ENCODE measurements at places on chromosomes 1 and 21.

DNA sequence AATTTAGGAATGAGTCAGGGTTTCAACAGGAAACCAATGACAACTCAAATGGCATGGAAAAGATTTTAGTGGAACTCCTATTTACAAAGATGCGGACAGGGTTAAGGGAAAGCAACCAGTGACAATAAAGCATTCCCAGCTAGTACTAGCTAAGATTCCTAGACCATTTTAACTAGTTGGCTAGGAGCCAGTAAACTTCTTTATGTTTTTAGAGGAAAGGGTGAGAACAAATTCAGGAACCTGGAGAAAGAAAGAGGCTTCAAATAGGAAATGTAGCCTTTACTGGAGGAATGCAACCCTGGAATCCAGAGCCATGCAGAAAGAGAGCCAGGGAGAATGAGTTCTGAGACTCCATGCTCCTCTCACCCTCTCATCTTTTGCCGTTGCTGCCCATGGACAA lies 416.6 kb downstream of the KCTD3 start:
- DNase-seq = no peak

GRCh38 chr1:99992044-99992722 lies 22.4 kb downstream of the SLC35A3 start:
- no peak for DNase-seq

DNA sequence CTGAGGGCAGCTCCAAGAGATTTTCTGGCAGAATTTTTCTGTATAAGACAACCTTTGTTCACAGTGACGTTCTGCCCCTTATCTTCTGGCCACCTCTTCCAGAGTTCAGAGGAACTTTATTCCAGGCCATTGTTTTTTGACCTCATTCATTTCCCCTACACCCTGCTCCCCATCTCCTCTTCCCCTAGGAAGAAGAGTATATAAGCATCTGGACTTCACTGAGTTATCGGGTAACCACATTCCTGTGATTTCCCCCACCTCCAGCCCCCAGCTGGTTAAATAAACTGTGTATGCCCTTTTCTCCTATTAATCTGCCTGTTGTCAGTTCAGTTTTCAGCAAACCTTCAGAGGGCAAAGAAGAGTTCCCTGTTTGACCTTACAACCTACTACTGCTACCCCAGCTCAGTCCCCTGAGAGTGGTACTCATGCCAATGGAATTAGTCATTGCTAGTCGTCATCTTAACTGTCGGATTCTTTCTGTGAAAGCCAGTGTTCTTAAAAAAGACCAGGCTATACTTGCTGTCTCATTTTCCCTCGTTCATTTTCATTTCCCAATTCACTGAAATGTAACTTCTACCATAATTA lies 14.3 kb upstream of the ALG14 start:
- DNase-seq = no peak

GRCh38 chr1:33241866-33242265 lies 14.4 kb upstream of the ZNF362 start:
- no peak for DNase-seq

GRCh38 chr1:5738911-5739462 lies 253.2 kb downstream of the NPHP4 start:
- DNase-seq = no peak

- DNase-seq = no peak
Observed at GRCh38 chr1:229593800-229594199, 32.1 kb downstream of the TAF5L start.

DNA sequence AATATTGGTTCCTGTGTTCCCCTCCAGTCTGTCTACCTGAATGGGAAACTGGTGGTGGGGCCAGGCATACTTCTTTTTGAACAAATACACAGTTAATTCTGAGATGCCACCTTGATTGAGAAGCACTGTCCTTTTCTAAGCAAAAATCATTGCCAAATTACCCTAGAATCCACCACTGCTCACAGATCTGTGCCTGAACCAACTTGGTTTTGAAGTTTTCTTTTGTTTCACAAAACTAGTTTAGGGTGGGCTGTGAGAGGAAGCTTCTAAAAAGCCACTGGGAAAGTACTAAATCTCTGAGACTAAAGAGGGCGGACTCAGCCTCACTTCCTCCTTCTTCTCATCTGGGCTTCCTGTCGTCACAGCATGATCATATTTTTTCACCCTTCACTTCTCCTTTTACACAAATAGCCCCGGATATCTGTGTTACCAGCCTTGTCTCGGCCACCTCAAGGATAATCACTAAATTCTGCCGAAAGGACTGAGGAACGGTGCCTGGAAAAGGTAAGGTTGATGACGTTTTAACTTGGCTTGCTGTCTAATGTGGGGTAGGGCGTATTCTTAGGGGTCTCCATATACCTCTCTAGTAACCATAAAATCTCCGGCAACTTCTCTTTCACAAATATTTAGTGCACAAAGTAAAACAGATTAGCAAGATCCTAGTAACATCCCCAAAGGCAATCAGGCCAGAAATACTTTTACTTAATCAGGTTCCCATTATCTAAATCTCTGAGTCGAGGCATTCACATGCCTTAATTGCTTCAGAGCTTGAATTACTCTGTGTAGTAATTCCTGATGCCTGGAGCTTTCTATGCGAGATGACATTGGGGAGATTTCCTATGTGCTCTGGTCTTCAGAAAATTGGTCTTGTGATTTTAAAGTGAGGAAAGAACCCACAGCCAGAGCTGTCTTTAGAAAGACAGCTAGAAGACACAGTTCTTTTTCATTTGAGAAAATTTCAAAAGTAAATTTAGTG lies at the start of gene CD53:
Gene CD53 (plus strand): TSS at position 404 of the 976 bp plus-strand sequence. CDS start 18,261 bp downstream, outside the sequence.
- peak; percentile 37 for DNase-seq

DNA sequence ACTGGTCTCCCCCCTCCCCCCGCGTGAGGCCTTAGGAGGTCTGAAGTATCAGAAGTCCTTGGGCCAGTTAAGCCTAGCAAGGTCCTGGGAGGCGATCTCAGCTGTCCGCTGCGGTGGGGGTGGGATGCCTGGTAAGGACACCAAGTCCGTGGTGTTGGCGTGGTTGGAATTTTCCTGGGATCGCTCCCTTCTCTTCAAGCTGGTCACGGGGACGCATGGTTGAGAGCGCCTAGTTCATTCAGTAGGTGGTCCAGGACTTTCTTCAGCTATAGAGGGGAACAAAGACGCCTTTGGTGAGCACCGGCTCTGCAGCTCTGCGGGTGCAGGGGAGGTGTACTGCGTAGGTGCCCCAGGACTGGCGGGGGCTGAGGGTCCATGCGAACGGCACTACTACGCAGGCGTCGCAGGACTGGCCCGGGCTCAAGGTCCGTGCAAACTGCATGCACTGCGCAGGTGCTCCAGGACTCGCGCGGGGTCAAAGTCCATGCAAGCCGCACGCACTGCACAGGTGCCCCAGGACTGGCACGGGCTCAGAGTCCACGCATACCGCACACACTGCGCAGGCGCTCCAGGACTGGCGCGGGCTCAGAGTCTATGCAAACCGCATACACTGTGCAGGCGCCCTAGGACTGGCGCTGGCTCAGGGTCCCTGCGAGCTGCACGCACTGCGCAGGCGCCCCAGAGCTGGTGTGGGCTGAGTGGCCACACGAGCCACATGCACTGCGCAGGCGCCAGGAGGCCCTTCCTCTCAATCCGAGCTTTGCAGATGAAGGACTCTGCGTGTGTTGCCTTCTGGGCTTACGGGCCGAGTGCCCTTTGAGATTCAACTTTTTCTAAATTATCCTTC lies 36.6 kb upstream of the HMGN1 start:
- peak; percentile 64 for DNase-seq

DNA sequence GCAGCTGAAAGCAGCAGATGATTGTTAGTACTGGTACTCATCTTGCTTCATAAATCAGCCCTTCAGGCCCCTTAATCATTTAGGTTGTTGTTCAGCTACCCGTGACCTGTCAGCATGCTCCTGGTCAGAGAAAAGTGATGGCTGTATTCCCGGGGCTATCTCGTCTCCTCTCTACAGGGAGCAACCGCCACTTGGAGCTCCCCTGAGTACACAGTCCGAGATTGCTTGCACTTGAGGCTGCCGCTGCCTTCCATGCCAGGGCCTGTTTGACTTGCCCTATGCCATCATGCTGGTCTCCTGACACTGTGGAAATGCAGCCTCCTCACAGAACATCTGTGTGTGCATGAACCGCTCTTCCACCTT lies 97.5 kb downstream of the SPATA46 start:
- DNase-seq = no peak

- DNase-seq = no peak
Observed at GRCh38 chr1:183198463-183198862, 12.4 kb downstream of the LAMC2 start.

DNA sequence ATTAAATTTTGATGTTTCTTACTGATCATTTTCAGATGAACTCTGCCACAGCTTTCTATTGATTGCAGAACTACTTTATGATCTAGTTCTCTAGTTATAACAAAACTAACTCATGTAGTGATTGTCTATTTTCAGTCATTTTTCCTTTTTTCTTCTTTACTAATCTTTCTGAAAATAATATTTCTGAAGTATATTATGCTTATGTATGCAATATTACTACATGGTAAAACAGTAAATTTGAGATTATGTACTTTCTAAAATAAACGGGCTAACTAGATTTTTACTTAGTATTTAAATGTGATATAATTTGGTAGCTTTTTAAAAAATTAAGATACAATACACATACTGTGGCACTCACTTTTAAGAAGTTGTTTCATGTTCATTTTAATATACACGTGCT lies 7.6 kb downstream of the TSNAX start:
- no peak for DNase-seq

- DNase-seq = no peak
Observed at GRCh38 chr1:23791516-23792047, 637 bp downstream of the LYPLA2 start.

DNA sequence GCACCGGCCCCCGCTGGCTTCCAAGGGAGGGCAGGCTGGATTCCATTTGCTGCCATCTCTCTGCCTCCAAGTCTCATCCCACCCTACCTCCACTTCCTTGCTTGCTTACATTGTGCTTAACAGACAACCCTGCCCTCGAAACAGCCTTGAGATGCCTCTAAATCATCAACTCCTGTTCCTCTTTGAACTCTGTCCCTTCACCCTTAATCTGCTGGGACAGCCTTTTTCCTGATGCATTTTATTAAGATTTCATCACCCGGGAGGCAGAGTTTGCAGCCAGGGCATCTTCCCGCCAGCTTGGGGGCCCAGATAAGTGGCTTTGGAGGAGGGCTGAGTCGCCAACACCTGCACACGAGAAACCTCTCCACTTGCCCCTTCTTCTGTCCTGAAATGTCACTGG lies 192.5 kb downstream of the KAZN start:
- DNase-seq = no peak

DNA sequence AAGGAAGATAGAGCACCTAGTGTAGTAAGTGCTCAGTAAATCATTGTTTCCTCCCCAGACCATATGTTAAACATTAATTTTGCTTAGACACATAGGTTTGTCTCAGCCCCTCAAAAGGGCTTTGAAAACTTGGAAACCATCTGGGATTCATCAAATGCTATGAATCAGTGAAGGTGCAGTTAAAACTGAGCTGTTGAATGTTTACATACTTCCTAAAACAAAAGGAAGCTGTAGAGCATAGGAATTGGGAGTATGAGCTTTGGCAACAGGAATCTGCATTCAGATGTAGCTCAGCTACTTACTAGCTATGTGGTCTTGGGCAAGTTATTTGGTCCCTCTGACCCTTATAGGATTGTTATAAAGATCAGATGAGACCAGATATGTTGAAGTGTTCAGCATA lies 18.7 kb upstream of the PODN start:
- DNase-seq = no peak

DNA sequence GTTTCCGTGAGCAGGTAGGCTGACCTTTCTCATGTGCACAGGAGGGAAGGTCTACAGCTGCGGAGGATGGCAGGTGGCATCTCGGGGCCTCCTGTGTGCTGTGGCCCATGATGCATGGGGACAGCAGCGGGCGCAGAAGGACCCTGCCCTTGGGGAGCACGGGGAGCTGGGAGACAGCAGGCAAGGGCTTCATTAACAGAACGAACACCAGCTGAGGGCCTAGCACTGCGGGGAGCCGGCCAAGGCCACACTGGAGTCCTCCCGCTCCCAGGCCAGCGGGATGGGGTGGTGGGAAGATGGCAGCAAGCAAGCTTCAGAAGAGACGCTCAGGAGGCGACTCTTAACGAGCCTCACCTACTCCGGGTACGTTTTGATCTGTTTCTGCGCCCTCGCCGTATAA lies 66.6 kb downstream of the SCCPDH start:
- DNase-seq = no peak

- no peak for DNase-seq
Observed at GRCh38 chr1:116962987-116963639, 38.4 kb upstream of the CD101 start.

DNA sequence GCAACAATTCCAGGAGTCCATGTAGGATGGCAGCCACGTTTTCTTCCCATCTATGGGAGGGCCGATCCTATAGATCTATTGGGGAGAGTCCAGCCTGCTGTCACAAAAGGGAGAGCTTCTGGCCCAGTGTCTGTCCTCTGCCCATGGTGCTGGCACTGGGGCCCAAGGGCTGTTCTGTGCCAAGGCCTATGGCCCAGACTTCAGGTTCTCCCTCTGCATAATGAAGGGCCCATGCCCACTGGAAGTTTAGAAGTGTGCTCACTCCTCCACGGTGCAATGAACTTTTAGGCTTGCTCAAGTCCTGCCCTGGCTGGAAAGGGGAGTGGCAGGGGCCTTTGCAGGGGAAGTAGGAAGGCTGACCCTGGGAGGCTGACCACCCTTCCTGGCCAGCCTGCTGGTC lies 44.1 kb upstream of the ATP2B4 start:
- DNase-seq = no peak

DNA sequence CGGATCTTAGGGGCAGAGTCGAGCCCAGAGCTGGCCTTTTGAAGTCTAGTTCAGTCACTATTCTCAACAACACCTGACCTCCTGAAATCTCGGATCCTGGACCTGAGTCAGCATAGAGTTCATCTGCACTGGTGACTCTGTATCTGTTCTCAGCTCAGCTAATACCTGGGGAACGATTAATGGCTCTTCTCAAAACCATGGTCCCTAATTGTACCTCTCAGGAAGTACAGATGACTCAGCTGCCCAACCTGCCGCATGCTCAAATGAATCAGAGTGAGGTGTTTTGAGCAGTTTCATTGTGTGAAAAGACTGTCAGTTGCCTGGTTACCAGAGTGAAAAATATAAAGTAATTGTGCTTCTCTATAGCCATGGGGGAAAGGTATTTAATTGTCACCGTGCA lies 89.2 kb downstream of the SLC35F3 start:
- DNase-seq = no peak

DNA sequence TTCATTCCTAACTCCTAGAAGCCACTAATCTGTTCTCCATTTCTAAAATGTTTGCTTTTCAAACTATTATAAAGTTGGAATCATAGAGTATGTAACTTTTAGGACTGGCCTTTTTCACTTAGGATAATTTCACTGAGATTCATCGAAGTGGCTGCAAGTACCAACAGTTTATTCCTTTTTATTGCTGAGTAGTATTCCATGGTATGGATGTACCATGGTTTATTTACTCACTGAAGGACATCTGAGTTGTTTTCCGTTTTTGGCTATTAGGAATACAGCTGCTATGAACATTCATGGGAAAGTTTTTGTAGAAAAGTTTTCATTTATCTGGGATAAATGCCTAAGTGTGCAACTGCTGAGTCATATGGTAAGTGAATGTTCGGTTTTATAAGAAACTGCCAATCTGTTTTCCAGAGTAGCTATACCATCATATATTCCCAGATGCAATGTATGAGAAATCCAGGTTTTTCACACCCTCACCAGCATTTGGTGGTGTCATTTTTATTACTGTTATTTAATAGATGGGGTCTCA lies 66.3 kb downstream of the SLC27A3 start:
- no peak for DNase-seq

- no peak for DNase-seq
Observed at GRCh38 chr1:9767964-9768668, 55.6 kb downstream of the CLSTN1 start.
